ENCODE measurements at places on chromosomes 5 and 9.

GRCh38 chr9:135792268-135793128 is 90.5 kb downstream of the KCNT1 start:
- DNase-seq: no peak

DNA sequence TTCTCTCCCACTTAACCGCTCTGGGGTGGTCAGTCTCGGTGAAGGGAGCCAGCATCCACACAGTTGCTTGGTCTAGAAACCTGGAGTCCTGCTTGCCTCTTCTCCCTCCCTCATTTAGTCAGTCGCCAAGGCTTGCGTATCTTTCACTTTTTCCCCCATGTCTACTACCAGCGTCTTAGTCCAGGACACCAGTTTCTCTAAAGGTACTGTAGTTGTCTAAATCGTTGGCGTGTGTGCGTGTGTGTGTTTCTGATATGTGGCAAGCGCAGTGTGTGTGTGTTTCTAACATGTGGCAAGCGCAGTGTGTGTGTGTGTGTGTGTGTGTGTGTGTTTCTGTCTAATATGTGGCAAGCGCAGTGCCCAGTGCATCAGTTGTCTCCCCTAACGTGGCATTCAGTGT is 641 bp downstream of the ATP6V1G1 start:
- no peak for DNase-seq

DNA sequence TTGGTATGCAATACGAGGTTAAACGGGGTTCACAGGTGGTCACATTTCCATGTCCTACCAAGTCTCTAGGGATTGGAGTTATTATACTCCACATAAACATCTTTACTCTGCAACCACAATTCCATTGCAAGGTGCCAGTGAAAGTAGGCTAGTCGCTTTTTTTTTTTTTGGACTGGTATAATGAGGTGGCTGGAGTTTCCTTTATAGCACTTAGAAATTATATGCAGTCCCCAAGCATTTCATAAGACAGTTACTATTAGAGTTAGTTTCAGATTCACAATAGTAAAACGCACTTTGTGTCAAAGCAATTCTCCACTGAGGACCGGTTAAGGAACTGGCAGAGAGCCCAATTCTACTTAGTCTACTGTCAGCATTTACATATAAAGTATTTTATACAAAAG is 1.4 kb downstream of the MEF2C start:
- no peak for DNase-seq

- DNase-seq: no peak
These were observed 1047.4 kb upstream of the C9orf72 start for GRCh38 chr9:28620661-28621060.

GRCh38 chr5:85159395-85159794 is 774.7 kb upstream of the EDIL3 start:
- no peak for DNase-seq

DNA sequence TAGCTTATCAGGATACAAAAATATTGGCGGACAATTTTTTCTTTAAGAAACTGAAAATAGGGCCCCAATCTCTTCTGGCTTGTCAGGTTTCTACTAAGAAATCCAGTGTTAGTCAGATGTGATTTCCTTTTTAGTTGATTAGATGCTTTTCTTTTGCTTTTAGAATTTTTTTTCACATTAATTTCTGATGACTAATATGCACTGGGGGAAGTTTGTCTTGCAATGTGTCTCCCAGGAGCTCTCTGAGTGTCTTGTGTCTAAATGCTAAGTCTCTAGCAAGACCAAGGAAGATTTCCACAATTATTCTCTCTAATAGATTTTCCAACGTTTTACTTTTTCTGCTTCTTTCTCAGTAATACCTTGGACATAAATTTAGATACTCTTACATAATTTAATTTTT is 559.8 kb upstream of the TYRP1 start:
- no peak for DNase-seq

DNA sequence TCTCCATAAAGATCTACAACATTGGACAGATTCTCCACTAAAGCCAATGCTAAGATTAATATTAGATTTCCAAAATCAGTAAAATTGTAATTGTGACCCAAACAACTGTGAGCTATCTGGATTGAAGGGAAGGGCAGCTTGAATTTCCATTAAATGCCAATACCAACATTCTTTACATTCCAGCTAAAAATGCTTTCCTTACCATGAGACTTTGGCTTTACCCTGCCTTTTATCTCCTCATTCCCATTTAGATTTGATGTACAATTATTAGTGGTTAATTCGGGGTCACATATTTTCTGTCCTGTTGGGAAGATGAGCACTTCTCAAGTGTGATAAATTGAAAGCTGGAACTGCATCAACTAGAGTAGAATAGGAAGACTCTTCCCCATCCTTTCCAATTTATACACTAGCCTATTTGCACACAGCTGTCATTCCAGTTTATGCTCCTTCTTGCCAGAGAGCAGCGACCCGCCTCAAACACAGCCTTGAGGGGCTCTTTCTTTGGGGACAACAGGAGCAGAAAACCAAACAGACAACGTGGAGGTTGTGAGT is 33.1 kb upstream of the MYOT start:
- no peak for DNase-seq

GRCh38 chr9:86674487-86674886 is 272.8 kb downstream of the GAS1 start:
- no peak for DNase-seq

DNA sequence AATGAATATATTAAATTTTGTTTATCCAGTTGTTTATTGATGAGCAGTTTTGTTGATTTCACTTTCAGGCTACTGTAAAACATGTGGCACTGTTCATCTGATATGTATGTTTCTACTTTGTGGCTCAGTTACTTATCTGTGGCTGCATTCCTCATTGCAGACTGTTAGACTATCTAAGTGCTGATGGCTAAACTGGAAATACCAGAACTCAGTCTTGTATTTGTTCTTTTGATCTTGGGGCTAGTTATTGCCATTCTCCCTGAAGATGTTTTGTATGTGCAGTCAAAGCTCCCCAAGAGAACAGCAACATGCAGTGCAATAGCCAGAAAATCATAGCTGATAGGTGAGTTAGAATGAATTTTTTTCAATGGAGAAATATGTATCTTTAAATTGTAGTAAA is 162.2 kb downstream of the GADD45G start:
- no peak for DNase-seq

- no peak for DNase-seq
These were observed 229.1 kb downstream of the SEMA5A start for GRCh38 chr5:9316733-9317132.

- DNase-seq: no peak
These were observed 258.3 kb upstream of the EFNA5 start for GRCh38 chr5:107929080-107929479.

DNA sequence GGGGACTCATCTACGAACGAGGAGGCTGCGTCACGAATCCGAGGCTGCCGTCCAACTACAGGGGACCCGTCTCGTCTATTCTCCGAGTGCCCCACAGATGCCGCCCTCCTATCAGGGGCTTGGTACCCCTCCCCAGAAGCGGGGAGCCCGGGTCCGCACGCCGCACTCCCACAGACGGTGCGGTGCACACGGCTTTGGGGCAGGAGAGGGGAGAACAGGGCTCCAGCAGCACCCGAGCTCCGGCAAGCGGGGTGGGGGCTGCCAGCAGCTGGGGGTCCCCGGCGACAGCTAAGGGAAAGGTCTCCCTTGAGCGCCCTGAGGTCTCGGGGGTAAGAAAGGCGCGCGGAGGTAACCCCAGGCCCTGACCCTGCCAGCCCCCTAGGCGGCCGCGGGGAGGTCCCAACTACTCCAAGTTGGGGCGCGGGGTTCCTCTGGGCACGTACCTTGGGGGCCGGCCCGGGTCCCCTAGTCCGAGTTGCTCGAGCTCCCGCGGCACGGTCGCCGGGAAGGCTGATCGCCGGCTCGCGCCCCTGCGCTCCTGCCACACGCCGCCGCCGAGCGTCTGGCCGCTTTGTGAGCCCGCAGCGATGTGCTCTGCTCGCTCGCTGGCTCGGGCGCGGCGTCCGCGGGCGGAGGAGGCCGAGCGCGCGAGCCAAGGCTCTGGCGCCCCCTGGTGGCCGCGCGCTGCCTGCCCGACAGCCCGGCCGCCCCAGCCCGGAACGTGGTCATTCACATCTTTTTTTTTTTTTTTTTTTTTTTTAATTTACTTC is at the start of gene SPOCK1:
TSS of gene SPOCK1 (minus strand) at position 591 of the 770 bp plus-strand sequence.
- peak; percentile 26 for DNase-seq

- no peak for DNase-seq
These were observed 7.6 kb downstream of the HACD4 start for GRCh38 chr9:21023861-21024260.

- no peak for DNase-seq
These were observed 323.2 kb upstream of the CCNH start for GRCh38 chr5:87735923-87736322.

- no peak for DNase-seq
These were observed 71.8 kb downstream of the KIAA1958 start for GRCh38 chr9:112558476-112558875.

DNA sequence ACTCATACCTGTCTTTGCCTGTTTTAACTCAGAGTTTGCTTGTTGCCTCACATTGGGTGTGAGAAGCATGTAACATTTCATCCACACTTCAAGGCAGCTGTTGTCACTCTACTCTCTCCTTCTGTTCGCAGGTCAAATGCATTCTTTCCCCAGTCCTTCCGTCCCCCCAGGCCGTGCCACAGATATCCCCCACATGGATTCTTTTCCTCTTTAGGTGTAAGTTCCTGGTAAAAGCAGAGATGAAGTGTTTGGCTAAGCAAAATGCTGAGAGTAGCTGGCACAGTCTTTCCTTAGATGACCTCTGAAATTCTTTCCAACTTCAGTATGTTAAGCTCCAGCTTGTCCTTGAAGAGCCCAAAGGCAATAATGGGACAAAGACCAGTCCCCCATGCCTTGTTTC is 328.2 kb downstream of the SLIT3 start:
- DNase-seq: no peak

- no peak for DNase-seq
These were observed 8.6 kb downstream of the BRD3 start for GRCh38 chr9:134059188-134059641.

DNA sequence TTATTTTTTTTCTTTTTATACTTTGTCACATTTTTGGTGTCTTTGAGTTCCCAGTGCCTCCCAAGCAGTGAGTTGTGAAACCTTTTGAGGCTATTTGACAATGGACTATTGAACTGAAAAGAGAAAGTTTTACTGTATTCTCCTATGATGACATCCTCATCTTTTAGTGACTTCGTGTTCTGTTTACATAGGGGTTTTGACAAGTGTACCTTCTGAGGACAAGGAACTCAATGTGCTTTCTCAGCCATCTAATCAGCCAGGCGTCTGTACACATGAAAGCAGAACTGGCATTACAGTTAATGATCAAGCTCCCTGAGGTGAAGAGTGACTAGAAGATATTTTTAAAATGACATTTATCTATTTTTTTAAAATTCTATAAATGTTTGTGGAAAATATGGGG is 175.5 kb downstream of the ANXA1 start:
- DNase-seq: no peak

- no peak for DNase-seq
These were observed 3.4 kb downstream of the RORB start for GRCh38 chr9:74500584-74500924.

DNA sequence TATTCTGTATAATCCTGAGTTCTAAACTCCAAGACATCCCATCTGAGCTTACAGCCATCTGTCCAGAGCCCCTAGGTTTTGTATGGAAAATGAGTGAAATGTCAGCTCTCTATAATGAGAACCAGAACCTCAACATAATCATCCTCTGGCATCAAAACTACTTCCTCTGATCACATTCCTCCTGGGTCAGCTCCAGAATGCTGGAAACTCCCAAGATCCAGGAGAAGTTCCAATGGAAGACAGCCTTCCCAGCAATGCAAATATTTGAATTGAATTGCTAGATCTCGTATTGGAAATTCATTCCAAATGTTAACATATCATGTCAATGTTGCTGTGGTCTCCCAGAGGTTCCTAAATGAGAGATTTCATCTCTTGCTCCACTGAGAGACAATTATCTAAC is 23.8 kb downstream of the C9 start:
- no peak for DNase-seq

- no peak for DNase-seq
These were observed 25.4 kb downstream of the FBXO10 start for GRCh38 chr9:37550781-37551180.

- peak; percentile 62 for DNase-seq
These were observed 558 bp downstream of the SHROOM1 start for GRCh38 chr5:132829742-132830435.

GRCh38 chr5:145568581-145568980 is 266.6 kb downstream of the PRELID2 start:
- DNase-seq: no peak

- no peak for DNase-seq
These were observed 102.4 kb downstream of the ROR2 start for GRCh38 chr9:91847581-91848091.

- no peak for DNase-seq
These were observed 581.7 kb upstream of the RIOK2 start for GRCh38 chr5:97764700-97765099.

DNA sequence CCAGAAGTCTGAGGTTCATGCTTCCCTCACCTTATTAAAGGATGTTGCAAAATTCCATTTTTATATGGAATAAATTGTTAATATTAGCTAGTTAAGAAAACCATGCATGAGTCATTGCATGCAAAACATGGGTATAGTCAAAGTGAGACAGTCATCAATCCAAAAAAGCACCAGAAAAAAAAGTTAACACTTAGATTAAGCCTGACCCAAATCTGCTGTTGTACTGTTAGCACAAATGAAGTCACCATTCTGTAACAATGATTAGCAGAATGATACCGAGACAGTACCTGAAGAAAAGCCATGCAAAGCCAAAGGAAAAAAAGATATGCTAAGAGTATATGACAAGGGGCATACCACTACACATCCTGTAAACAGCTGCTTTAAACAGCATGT is 49.5 kb downstream of the PKD2L2 start:
- no peak for DNase-seq

GRCh38 chr5:173573126-173573960 is 43.1 kb downstream of the BOD1 start:
- DNase-seq: no peak

DNA sequence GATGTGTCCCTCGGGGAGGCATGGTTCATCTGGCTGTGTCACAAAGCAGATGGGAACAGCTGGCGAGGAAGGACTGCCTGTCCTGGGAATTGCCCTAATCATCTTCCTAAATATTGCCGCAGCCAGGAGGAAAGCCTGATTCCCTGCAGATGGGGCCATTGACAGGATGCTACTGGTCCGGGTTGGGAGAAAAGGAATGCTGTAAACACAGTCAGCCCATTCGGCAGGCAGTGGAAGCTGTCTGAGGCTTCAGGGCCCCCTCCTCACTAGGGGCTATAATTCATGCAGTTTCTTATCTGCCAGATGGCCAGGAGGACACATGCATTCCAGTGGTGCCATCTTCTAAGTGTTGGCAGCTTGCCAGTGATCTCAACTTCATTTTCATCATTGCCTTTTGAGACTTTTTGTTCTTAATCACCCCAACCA is 110.3 kb downstream of the KCNIP1 start:
- no peak for DNase-seq

GRCh38 chr5:146828385-146828784 is 50.2 kb downstream of the PPP2R2B start:
- DNase-seq: no peak

All from activated CD8-positive, alpha-beta memory T cell treated with anti-CD3 and anti-CD28 coated beads for 1 hour (primary cell).